ENCODE measurements at places on chromosomes 3 and 15.

DNA sequence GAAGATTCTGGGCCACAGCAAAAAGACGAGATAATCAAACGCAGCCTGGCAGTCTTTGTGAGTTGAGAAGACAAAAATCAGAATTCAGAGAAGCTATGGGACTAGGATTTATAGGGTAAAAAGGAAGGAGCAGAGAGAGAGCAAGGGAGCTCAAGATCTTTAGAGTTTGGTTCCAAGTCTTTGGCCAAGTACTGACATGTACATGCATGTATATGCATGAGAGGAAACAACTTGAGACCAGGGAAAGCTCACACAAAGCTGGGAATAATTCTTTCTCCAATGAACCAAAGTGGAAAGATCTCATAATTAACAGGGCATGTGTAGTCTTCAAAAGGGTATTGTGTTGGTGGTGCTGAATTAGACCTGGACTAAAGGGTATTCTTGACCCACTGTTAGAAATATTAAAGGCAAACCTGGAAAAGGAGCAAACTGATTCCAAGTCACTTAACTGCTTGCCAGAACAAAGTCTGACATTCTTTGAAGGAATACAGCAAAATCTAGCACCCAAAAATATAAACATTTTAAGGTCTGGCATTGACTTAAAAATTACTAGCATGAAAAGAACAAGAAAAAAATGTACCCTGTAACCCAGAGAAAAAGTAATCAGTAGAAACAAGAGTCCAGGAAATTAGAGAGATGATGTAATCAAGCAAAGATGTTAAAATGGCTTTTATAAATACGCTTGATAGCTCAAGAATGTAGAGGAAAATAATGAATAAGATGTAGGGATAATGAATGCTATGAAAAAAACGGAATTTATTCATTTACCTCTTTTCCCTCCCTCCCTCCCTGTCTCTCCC, 226.0 kb upstream of the CGNL1 start:
- peak; percentile 24 for DNase-seq

GRCh38 chr3:66495668-66496045, 5.2 kb downstream of the LRIG1 start:
- no peak for DNase-seq

- no peak for DNase-seq
These were observed 175.4 kb upstream of the NR2E3 start for GRCh38 chr15:71634820-71635560.

DNA sequence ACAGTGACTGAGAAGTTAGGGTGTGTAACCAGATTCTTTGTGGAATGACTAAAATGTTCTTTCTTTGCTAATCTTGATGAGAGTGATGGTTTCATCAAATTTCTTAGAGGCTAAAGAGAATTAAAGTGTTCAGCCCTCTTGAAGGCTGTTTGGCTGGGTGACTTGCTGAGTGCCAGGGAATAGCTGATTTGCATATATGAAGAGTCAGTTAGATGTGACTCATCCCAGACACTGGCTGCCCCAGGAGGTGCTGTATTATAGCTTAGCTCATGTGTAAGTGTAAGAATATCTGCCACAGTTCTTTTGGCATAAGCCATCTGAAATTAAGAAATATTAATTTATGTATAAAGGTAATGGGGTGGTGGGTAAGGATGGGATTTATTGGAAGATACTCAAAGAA, 535.1 kb downstream of the NLGN1 start:
- DNase-seq: peak; percentile 25

Measured in amniotic stem cell (primary cell).